Esophagus squamous epithelium (tissue), 5 donors: ENCODE measurements at places on chromosomes 1 and 21.

DNA sequence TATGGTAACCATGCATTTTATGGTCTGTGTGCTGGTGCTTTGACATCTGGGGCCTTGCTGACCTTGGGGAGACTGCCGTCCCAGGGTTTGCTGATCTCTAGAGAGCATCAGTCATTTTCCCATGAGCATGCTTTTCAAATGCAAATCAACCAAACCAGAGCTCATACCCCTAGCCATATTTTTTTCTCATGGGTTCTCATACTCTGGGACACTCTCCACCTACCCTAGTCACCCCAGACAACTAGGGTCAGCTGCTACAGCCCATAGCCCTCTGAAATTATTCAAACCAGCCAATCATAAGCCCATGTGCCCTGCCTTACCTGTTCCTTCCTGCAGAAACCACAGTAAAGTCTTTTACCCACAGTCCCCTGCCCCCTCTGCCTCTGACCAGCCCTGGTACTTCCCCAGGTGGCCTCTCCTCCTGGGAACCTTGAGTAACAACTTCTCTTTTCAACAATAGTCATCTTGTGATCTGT is 132.0 kb downstream of the MAP3K21 start:
- no peak overlapping the region for H3K4me3 ChIP-seq
- H3K36me3 ChIP-seq, result no peaks in the 10 kb centered on the region
- H3K4me1 ChIP-seq, result no peaks in the 10 kb centered on the region
- no peaks in the 10 kb centered on the region for H3K27me3 ChIP-seq
- no peak for DNase-seq
- H3K27ac ChIP-seq, result no peak overlapping the region

DNA sequence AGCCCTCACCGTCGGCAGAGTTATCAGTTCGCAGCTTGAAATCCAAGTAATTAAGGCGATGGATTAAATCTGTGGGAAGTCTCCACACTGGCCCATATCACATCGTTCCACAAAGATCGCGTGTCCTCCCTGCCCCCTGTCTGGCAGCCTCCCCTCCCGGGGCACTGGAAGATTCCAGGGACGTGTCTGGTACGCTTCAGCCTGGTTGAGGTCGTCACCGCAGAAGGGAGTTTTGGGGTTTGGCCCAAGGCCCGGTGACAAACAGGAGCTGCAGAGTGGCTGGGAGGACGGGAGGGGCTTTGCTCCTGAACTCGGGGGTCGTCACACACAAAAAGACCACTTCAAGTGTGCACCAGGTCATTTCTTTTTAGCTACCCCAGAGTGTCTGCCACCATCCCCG is 51.1 kb downstream of the PRDM16 start:
- H3K36me3 ChIP-seq, result no peaks in the 10 kb centered on the region
- no peak for DNase-seq
- H3K4me3 ChIP-seq, result no peak overlapping the region
- H3K4me1 ChIP-seq, result no peaks in the 10 kb centered on the region

GRCh38 chr1:219570937-219571336 is 42.0 kb downstream of the ZC3H11B start:
- H3K27me3 ChIP-seq, result no peaks in the 10 kb centered on the region
- DNase-seq, result no peak
- H3K27ac ChIP-seq, result no peak overlapping the region
- H3K4me1 ChIP-seq, result no peaks in the 10 kb centered on the region
- H3K36me3 ChIP-seq, result no peaks in the 10 kb centered on the region

DNA sequence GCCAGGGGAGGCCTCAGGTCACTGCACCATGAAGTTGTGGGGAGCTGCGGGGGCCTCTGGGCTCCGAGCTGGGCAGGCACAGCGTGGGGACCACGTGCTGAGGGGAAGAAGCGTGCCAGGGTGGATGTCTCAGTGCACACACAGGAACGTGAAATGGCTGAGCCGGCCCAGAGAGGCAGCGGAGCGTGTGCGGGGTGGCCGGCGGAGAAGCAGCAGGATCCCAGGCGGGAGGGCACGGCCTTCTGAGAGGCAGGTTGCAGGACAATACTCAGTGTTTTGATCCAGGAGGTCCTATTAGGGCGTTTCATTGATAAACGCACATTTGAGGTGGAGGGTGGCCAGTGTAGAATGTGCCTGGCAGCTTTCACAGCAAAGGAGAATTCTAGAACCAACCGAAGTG is 12.9 kb downstream of the TNFRSF14 start:
- no peaks in the 10 kb centered on the region for H3K36me3 ChIP-seq
- no peak for DNase-seq
- no peaks in the 10 kb centered on the region for H3K4me1 ChIP-seq
- no peak overlapping the region for H3K27ac ChIP-seq
- H3K27me3 ChIP-seq, result no peaks in the 10 kb centered on the region

DNA sequence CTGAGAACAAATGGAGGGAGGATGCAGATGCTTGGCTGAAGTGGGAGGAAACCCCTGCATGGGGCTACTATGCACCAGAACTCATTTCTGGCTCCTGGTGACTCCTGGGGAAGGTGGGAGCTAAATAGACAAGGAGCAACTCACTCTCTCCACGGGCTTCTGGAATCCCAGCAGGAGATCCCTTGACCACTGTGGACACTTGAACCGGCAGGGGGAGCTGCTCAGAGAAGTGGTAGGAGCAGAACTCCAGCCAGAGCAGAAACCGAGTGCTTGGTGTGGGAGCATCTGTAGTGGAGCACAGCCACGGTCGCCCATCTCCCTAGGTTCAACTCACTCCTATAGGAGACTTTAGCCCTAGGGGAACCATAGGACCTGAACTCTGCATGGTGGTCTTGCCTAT is 205.6 kb upstream of the GJB5 start:
- no peak for DNase-seq
- no peak overlapping the region for H3K4me3 ChIP-seq
- H3K27me3 ChIP-seq, result no peaks in the 10 kb centered on the region
- H3K36me3 ChIP-seq, result no peaks in the 10 kb centered on the region

DNA sequence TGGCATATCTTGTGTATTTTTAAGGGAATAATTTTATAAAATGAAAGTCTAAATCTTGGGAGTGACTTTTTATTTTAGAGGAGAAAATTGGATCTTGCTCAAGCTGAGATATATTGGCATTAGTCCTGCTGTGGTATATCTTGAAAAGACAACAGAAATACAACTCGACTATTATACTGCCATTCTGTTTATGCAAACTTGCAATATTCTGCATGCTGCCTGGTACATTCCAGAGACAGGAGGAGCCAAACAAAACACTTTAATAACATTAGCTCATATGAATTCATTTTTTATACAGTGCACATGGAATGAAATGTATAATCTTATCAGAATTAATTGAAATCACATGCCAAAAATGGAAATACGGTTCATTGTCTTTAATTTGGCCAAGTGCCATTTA is 176.0 kb upstream of the NRIP1 start:
- DNase-seq, result no peak
- no peak overlapping the region for H3K27ac ChIP-seq
- no peaks in the 10 kb centered on the region for H3K36me3 ChIP-seq
- no peaks in the 10 kb centered on the region for H3K27me3 ChIP-seq
- H3K4me3 ChIP-seq, result no peak overlapping the region

GRCh38 chr1:195336812-195337211 is 1271.4 kb downstream of the KCNT2 start:
- no peak overlapping the region for H3K27ac ChIP-seq
- H3K36me3 ChIP-seq, result no peaks in the 10 kb centered on the region
- DNase-seq, result no peak
- no peaks in the 10 kb centered on the region for H3K27me3 ChIP-seq
- H3K4me1 ChIP-seq, result no peaks in the 10 kb centered on the region

DNA sequence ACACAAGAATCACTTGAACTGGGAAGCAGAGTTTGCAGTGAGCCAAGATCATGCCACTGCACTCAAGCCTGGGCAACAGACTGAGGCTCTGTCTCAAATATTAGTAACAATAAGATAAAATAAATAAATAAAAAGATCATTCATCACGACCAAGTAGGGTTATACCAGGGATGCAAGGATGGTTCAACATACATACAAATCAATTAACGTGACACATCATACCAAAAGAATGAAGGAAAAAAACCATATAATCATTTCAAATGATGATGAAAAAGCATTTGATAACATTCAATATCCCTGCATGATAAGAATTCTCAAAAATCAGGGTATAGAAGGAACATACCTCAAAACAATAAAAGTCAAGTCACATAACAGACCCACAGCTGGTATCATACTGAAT is 38.3 kb downstream of the PHTF1 start:
- H3K27ac ChIP-seq, result no peak overlapping the region
- H3K27me3 ChIP-seq, result no peaks in the 10 kb centered on the region
- no peaks in the 10 kb centered on the region for H3K4me1 ChIP-seq
- no peak for DNase-seq
- peaks cover 54% of the 10 kb centered on the region for H3K36me3 ChIP-seq

- DNase-seq, result no peak
- no peak overlapping the region for H3K4me3 ChIP-seq
- no peaks in the 10 kb centered on the region for H3K27me3 ChIP-seq
- H3K36me3 ChIP-seq, result no peaks in the 10 kb centered on the region
- H3K4me1 ChIP-seq, result no peaks in the 10 kb centered on the region
Measured at GRCh38 chr1:82264802-82265201, 464.1 kb downstream of the ADGRL2 start.
